ENCODE measurements at places on chromosomes 1 and 21.

- peak; percentile 32 for DNase-seq
Observed at GRCh38 chr1:164707868-164708331, 148.9 kb downstream of the PBX1 start.

DNA sequence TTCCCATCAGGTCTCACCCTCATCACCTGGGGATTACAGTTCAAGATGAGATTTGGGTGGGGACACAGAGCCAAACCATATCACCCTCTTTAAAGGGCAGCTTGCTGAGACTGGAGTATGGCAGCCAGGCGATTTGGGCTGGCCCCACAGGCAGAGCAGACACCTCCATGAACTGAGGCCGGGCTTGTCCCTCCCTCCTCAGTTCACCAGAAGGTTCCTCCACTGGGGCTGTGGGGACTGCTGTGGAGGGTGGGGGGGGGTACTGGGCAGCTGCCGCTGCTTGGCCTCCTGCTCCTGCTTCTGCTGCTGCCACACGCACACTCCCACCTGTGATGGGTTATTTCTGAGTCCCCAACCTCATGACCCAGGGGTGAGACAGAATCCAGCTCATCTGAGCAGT, 53.9 kb upstream of the PDE9A start:
- no peak for DNase-seq

DNA sequence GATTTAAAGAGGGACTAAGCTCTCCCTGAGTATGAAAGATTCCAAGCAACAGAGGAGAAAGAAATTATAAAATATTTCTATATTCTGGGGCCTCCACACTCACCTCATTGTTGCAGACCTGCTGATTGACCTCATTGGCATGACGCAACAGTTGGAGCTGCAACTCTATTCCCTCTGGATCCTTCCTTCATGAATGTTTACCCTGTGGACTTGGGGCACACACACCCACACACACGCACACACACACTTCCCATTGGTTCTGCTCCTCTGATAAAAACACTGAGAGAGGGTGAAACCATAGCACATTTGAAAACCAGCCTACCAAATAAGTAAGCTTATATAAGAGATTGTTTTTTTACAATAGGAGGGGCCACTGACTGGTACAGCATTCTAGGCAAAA, 159.1 kb downstream of the BRINP2 start:
- DNase-seq, result no peak

DNA sequence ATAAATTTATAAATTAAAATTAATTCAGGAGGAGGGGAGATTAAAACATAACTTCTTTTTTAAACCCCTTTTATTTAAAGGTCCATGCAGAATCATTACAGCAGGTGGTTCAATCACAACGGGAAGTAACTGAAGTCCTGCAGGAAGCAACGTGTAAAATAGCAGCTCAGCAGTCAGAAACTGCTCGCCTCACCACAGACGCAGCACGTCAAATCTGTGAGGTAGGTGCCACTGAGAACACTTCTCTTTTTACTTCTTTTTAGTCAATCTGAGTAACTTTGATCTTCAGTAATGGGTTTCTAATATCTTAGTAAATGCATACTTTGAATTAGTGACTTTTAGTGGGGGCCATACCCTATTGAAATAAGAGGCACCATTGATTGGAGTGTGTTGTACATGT, 87.0 kb downstream of the CEP350 start:
- DNase-seq, result no peak

DNA sequence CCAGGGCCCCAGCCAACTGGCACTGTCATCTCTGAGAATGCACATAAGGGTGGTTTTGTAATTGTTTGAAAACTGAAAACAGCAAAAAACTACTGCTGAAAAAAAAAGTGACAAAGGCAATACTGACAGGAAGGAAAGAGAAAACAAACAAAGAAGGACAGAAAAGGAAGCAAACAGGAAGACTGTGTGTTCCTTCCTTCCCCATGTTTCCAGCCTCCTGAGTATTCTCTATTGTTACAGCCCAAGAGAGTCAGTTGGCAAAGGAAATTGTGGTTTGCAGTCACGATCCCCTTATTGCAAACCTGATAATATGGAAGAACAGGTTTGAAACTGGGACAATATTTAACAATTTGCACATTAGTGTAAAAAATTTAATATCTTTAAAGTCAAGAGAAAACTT, 1177.6 kb downstream of the PLA2G4A start:
- no peak for DNase-seq

GRCh38 chr1:194535369-194535768, 1349.0 kb upstream of the B3GALT2 start:
- DNase-seq, result no peak

DNA sequence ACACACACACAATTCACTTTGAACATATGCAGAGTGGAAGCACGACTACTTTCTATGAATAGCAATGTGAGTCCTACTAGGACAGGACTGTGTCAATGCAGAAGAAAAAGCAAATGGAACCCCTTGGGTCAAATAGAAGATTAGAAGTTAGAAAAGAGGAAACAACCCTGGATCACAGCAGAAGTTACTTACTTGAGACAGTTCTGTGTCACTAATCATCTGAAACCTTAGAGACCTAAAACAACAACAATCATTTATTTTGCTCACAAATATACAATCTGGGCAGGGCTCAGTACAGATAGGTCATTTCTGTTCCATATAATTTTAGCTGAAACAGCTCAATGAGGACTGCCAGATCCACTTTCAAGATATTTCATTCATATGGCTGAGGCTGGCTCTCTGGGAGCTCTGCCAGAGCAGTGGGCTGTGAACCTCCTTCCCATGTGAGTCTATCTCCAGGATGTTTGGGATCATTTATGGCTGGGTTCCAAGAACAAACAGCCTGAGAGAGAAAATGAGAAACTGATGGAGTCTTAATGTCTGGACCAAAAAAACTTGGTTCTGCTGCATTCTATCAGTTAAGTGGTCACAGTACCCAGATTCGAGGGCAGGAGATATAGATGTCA, 42.5 kb upstream of the IL10 start:
- DNase-seq, result no peak

DNA sequence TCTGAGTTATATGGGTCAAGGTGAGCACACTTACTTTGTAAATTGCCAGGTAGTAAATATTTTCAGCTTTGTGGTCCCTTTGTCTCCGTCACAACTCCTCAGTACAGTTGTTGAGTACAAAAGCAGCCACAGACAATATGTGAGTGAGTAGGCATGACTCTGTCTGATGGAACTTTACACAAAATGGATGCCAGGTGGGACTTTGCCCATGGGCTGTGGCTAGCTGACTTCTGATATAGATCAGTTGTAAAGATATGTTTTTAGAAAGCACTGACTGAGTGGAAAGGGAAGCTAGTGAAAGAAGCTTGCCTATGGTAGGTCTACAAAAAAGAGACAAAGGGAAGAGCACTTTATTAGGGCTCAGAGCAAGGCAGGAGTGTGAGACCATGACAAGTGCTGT, 23.1 kb upstream of the IGSF5 start:
- DNase-seq, result no peak

GRCh38 chr1:41474490-41475271, 9.8 kb downstream of the EDN2 start:
- DNase-seq, result peak; percentile 74

All from NCI-H524 (cell line).